ENCODE measurements at places on chromosomes 3 and 15.

GRCh38 chr3:119582178-119582577 is 2.9 kb downstream of the ADPRH start:
- no peak for DNase-seq

DNA sequence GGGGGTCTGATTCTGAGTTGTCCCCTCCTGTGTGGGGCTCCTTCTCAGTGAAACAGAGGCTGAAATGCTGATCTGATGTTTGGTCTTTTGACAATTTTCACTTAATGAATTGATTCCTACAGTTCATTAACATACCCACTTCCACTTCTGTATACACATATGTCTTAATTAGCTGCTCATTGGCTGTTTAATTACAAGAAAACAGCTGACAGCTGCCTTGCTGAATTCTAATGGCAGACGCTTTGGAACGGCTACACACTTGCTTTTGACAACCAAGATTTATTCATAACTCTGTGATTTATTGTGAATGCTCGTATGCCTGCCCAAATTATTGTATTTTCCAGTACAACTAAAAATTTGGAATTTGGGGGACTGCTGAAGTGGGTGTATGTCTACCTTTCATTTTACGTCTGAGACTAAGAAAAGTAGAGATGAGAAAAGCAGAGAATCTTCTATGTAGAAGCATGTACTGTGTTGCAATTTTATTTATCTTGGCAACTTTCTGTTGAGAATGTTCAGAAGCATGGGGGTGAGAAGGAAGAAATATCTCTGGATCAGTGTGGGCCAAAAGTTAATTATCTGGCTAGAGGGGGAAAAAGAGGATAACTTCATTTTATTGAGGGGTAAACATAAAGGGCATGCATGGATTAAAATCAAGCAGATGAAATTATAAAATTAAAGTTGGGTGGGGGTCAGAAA is 46.5 kb upstream of the ICE2 start:
- no peak for DNase-seq

GRCh38 chr3:177538750-177539730 is 341.8 kb upstream of the TBL1XR1 start:
- peak; percentile 42 for DNase-seq

DNA sequence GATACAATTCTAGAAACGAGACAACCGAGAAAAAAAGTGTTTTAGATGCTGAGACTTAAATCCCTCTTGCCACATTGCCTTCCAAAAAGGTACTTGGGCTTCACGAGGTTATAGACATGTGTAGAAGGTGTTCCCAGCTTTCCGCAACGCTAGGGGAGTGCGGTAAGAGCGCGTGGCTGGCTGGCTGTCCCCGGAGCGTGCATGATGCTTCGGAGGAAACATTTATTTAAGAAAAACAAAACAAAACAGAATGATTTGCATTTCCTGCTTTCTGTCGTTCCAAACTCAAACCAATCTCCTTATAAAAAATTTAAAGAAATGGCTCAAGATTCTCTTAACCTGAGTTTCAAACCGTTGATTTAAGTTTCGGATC is 841 bp downstream of the SLC6A20 start:
- no peak for DNase-seq

- no peak for DNase-seq
Measured at GRCh38 chr3:152127058-152127457, 141.7 kb upstream of the MBNL1 start.
